ENCODE measurements at places on chromosomes 12 and 14.

GRCh38 chr14:69901113-69901951, 22.1 kb downstream of the SMOC1 start:
- DNase-seq, result no peak

DNA sequence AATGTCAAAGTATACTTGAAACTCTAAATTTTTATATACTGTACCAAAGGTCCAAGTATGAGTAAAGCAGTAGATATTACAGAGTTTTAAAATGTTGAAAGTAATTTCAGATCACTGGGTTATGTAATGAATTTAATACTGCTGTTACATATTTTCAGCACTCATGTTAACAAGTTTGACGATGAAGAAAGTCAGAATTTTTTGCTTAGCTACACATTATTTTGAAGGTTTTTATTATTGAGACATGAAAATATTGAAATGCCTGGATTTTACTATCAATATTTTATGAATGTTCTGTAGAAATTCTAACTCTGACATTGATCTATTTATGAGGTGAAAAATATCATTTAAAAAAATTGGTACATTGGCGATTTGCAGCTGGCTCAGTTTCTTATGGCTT, 1030.3 kb downstream of the FSCB start:
- DNase-seq, result no peak

GRCh38 chr14:31024577-31025366, 677 bp upstream of the AP4S1 start:
- no peak for DNase-seq

DNA sequence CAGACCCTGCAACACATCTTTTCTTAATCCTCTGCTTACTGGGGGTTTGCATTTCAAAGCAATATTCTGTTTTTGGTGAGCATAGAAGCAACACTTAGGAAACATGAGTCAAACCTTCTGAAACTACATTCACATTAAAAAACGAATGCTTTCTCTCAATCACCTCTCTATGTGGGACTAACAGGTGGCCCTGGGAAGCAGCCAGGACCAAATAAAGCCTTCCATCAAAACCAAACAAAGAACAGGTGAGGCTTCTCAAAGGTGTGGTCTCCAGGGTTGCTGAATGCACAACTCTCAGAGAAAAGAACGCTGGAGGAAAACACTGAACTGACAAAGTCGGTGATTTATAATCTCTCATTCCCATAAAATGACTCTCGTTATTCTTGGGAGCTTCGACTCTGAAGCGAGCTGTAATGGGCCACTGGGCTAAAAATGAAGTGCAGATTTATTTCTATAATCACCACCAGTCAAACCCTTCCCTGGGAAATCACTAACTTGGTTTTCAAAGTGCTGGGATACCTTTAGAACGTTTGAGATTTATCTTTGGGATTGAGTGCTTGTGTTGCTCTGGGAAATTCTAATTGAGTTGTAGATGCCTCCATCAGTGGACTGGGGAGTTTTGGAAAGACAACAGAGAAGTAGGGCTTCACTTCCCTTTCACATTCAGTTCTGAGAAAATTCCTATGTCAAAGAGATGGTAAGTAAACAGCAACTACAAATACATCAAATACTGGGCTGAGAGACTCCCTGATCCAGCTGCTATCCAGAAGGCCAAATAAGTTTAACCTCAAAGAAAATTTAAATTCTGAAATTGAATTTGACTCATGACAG, 262.0 kb upstream of the TMPO start:
- no peak for DNase-seq

GRCh38 chr12:72139411-72139810, 132.8 kb upstream of the TRHDE start:
- DNase-seq, result no peak

GRCh38 chr12:115500872-115501271, 776.6 kb downstream of the MED13L start:
- no peak for DNase-seq

- DNase-seq, result no peak
Measured at GRCh38 chr14:76080471-76080870, 71.3 kb upstream of the GPATCH2L start.

DNA sequence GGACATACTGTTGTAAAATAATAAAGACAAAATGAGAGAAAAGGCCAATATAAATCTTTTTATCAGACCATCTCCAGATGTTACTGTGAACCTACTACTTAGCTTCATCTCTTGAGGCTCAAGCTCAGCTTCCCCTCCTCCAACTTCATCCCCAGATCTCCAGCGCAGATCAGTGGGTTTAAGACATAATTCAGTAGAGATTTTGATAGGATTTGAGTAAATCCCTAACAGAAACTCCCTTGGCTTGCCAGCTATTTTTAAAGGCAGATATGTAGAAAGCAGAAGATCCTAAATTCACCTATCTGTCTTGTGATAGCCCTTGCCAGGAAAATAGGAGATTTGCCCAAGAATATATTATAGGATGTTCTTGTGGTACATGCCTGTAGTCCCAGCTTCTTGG, 236.7 kb downstream of the FBXL14 start:
- DNase-seq, result no peak

GRCh38 chr14:65054471-65055085, 47.7 kb downstream of the MAX start:
- DNase-seq, result no peak

DNA sequence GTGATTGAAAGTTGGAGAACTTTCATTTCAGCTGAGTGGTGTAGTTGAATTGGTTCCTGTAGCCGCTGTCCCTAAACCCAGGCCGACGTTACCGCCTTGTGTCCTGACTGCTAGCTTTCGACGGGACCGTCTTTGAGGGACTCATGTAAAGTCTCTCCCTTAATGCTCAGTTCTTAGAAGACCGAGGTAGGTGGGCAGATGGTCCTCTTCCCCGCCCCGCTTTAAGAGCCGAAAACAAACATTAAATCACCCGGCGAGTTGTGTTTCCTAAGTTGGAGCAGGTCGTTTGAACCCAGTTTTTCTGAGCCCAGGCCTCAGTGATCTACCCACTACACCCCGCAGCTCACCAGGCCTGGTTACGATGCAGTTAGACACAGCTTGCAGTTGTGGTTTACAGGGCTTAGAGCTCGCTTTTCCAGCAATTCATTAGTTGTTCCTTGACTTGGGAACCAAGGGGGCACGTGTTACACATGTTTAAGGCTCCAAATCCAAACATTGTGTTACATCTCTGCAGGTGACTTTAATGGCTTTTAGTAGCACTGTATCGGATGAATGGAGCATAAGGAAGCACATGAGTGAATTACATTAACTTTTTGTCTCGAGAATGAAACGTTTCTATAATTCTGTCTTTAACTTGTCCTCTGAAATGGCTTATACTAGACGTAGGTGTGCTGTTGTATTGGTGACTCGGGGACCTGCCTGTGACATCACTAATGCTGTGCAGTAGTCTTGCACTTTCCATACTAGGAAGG, 790 bp downstream of the NEDD1 start:
- DNase-seq, result no peak

DNA sequence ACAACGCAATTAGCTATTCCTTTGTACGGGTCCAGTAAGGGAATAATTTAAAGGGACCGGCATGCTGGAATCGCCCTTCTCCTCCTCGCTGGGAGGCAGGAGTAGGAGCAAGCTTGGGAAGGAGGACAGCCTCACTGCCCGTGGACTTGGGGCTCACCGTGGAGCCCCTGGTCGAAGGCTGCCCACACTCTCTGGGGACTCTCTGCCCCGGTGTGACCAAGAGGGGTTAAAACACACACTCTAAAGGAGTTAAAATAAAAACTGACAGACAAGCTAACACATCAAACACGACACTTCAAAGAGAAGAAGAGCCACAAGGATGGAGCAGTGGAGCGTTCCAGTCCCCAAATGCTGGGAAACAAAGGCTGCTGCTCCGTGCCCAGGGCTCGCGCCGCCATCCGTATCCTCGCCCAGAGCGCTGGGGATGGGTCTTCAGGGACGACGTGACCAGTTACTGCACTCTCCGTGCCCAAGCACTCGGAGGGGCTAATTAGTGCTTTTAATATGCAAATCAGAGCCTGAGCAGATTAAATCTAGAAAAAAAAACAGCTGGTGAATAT, 123.3 kb downstream of the PAPOLA start:
- DNase-seq, result no peak

DNA sequence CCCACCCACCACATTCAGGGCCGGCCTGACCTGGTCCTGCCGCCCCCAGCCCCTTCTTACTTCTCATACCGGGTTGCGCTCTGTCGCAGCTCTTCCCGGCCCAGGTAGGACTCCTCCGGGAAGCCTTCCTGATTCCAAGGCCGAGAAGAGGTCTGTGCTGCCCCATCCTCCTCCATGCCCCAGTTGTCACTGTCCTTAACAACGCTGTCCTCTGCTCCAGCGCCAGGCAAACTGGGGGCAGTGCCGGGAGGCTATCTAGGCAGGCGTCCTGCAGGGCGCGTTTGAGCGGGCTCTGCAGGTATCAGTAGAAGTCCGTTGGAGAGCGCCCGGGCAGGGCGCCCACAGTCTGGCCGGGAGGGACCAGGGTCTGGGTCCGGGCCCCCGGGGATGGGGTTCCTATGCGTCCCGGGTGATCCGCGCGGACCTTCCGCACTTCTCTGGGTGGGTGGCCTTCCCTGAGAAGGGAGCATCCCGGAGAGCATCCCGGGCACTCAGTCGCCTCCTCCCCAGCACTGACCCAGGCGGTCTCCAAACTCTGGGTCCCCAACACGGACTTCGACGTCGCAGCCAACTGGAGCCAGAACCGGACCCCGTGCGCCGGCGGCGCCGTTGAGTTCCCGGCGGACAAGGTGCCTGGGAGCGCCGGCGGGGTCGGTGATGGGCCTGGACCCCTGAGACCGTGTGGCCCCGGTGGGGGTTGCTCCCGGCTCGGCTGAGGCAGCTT, 900 bp downstream of the AMN start:
- no peak for DNase-seq

DNA sequence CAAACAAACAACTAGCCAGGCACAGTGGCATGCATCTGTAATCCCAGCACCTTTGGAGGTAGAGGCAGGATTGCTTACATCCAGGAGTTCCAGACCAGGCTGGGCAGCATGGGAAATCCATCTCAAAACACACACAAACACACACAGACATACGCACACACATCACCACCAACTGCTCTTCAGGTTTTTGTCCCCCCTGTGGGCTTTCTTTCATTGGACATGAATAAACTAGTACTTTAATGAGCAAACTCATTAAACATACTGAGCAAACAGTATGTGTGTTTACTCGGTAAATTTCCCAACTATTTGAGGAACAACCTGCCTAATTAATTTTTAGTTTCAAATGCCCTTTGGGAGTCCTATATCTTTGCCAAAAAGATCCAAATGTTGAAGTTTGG, 10.1 kb upstream of the RASSF3 start:
- no peak for DNase-seq

DNA sequence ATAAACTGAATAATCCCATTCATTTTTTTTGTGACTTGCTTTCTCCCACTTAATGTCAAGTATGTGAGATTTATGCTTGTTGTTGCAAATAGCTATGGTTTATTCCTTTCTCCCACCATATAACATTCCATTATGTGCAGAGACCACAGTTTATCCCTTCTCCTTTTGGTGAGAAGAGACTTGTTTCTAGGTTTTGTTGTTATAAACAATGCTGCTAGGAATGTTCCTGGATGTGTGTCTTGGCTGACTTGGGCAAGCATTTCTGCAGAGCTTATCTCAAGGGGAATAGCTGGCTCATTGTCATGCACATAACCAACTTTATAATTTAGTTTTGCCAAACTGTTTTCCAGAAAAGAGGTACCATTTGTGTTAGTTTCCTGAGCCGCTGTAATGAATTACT, 47.6 kb upstream of the PPP1CC start:
- DNase-seq, result no peak
